ENCODE measurements at places on chromosomes 3 and 15.
A peak's percentile ranks its signal among the peaks of the same experiment; 100 is the strongest.

GRCh38 chr3:117355566-117355965 lies 646.0 kb downstream of the TUSC7 start:
- DNase-seq, result peak; percentile 12

DNA sequence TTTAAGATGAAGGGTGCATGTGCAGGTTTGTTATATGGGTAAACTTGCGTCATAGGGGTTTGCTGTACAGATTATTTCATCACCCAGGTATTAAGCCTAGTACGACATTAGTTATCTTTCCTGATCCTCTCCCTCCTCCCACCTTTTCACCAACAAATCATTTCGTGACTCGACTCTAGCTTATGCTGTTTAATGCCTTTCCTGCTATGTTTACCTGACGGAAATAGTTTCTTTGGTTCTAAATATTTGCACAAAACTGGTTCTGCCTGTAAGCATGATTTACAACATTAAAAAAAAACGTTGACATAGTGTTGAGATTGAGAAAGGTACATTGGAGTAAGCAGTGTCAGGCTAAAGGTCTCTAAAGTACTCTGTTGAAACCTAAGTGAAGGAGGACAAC lies 2.4 kb downstream of the GNL3 start:
- DNase-seq, result no peak

- no peak for DNase-seq
These were observed 81.1 kb downstream of the BTD start for GRCh38 chr3:15682561-15683185.

DNA sequence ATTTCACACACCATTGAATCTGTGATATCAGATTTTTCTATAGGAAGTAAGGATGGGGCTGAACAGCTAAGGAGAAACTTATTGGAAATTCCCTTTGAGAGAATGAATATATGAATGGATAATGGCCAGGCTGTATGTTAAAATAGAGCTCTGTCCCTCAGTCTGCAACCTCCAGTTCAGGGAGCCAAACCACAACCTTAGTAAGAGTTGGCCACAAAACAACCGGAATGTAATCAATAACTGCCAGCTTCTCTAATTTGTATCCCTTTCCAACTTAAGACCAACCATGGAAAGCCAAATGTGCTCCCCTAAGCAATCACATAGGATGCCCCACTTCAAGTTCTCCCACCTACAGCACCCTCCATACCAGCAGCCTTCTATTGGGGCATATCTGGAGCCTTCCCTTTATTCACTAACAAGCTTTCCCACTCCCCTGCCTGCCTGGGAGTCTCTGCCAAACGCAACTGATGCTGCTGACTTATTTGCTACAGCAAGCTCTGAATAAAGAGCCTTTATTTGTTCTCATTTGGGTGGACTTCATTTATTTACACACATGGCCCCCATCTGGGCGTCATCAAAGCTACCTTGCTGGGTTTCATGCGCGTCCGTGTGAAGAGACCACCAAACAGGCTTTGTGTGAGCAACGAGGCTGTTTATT lies 75.4 kb upstream of the LARS2 start:
- DNase-seq, result no peak

GRCh38 chr3:156725682-156726081 lies 51.3 kb downstream of the TIPARP start:
- DNase-seq, result no peak

- DNase-seq, result no peak
These were observed 433.7 kb upstream of the ONECUT1 start for GRCh38 chr15:53223815-53224214.

DNA sequence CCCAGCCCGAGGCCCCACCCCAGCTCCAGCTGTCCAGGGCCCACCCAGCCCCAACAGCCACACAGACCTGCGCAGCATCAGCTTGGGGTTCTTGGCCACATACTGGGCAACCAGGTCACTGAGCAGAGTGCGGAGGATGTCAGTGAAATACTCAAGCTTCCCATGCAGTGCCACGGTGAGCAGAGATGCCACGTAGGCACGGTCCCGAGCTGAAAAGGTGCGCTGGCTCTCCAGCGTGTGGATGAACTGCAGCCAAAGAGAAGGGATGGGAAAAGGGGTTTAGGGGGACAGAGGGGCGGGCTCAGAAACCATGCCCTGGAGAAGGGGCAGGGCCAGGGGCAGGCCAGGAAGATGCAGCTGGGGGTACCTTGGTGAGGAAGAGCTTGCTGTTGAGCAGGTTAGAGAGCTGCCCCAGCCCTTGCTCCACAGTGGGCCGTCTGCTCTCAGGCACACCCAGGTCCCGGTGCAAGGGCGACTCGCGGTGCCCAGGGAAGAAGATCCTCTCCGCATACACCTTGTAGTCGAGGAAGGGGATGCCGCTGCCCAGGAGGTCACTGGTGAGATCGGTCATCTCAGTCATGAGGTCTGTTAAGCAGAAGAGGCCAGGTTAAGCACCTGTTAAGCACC lies 17.4 kb downstream of the PLXNB1 start:
- DNase-seq, result no peak

DNA sequence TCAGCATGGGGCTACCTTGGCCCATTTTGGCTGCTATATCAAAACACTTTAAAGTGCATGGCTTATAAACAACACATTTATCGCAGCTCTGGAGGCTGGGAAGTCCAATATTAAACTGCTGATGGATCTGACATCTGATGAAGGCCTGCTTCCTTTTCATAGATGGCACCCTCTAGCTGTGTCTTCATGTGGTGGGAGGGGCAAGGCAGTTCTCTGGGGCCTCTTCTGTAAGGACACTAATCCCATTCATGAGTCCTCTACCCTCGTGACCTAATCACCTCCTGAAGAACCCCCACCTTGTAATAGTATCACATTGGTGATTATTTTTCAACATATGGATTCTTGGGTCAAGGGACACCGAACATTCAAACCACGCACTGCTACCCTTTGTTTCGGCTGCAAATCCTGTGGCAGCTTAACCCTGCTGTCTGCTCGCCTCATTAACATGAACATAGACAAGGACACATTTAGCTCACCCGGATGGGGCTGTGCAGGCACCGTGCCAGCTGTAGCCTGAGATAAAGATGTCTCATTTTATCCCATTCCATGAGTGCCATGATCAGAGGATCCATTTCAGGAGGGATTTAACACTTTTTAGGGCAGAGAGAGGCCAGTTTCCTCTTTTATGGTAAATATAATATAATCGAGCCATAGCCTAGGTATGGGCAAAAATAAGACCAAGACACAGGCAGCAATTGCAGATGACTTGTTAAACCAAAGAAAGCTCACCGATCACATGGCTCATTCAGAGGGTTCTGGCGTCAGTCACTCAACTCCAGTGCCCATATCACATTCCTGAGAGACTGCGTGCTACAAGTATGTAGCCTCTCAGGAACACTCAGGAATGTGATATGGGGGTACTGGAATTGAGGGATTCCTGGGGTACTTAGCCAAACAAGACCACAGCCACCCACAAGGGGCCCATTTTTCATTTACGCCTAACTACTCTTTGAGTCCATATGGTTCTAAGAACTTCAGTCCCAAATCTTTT lies 251.1 kb upstream of the ST8SIA2 start:
- DNase-seq, result no peak

- no peak for DNase-seq
These were observed 1.9 kb downstream of the SPINT1 start for GRCh38 chr15:40845511-40846284.

DNA sequence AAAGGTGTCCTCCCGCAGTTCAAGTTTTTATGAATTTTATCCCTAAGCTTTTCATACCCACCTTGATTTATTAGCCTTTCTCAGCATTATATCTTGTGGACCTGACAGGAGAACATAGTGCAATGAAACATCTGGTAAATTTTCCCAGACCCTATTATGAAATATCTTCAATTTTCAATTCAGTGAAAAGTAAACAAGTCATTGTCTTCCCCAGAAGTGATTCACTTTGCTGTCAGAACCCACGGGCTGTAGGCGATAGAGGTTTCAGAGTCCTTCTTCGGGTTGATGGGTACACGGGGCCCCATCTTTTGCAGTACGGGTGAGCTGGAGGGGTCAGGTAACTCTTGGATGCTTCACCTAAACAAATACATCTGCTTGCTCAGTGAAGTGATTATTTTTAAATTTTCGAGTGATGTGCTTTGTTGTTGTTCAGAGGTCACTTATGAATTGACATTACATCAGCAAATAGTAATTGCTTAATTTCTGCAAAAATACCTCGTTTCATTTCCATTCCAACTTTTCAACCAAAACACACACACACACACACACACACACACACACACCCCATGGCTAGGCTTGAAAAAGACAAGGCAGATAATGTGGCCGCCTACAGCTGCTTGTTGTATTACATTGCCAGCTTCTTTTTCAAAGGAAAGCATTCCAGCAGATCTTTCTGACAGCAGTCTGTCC lies 102.9 kb downstream of the SEMA6D start:
- no peak for DNase-seq

- no peak for DNase-seq
These were observed 45.3 kb downstream of the CAPN3 start for GRCh38 chr15:42404461-42405235.

GRCh38 chr3:180063783-180064182 lies 27.0 kb upstream of the PEX5L start:
- DNase-seq, result no peak

DNA sequence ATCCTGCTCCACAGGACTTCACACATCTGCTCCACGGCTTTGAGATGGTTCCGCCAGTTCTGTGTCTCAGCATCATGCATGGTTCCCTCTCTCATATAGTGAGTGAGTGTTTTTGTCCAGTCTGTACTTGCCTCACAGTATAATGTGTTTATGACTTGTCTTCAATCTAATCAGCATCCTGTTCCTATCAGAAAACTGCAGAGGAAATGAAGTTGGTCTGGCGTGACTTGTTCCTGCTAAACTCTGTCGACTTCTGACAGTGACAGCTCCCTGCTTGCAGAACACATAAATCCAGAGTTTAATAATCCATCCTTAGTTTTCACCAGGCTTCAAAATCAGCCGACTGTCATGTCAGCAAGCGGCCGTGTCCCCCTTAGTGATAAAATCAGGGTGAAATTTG lies 222.3 kb downstream of the SLCO3A1 start:
- no peak for DNase-seq

- DNase-seq, result no peak
These were observed 27.7 kb downstream of the ITGA11 start for GRCh38 chr15:68404056-68404798.

- DNase-seq, result no peak
These were observed 4.5 kb downstream of the DLEC1 start for GRCh38 chr3:38043486-38043885.

GRCh38 chr3:134754768-134755559 lies 40.1 kb upstream of the EPHB1 start:
- peak; percentile 28 for DNase-seq

DNA sequence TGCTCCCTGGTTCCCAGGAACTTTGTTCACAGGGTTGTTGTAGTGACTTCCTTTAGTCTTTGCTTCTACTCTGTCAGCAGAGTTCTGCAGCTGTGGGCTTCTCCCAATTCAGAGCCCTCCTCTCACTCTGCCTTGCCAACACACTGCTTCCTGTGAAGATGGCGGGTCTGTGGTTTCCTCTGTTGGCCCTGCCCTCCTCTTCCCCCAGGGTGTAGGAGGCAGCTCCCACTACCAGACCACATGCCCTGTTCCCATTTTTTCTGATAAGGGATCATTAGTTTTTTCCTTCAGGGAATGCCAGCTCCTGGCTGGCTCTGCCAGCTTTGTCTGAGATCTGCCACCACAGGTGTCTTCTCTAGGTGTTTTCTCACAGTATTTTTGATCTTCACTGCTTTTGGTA lies 12.7 kb downstream of the SPSB4 start:
- DNase-seq, result no peak

GRCh38 chr15:88450125-88450798 lies 16.9 kb downstream of the MRPL46 start:
- DNase-seq, result peak; percentile 42

DNA sequence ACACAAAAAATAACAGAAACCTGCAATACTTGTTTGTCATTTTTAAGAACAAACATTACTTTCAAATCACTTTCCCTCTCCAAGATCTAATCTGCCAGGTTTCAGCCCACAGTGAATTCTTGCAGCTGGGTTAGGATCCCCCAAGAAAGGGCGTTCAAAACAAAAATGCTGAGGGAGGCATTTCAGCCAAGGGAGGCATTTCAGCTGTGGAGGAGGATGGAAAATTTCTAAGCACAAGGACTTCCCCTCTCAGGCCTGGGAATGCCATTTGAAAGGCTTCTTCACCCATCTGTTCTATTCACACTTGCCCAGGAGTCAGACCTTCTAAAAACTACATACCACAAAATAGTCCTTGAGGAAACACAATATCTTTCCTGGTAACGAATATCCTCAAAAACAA lies 69.1 kb downstream of the P3H2 start:
- DNase-seq, result no peak

DNA sequence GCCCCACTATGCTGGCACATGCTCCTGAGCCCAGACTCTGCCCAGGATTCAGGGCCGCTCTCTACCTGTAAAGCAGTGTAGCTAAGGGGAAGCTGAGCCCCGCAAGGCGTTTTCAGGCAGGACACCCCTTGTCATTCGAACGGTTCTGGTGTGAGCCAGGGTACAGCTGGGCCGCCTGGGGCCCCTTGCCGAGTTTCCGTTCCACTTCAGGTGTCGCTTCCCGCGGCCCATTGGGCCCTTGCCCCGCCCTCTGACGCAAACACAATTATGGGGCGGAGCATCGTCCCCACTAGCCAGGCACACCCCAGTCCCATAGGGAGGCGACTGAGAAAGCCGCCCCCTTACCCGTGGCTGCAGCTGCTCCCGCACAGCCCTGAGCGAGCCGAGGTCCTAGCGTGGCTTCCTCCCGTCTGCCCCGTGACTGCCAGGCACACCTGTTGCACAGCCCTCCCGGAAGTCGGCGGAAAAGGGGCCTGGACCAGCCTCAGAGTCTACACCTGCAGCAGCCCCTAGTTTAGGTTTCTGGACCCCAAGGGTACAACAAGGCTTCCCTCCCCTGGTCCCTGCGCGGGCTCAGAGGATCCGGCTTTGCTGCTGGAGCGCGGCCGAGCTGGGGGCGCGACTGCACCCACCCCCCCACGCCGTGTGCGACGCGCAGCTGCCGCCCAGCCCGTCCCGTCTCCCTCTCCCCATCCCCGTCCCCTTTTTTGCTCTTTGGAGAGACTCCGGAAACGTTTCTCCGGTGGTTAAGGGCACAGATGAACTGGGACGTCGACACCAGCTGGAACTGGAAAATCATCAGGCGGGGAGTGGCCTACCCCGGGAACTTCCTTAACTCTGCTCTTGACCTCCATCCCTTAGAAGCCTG lies at the start of gene PLSCR2:
Gene PLSCR2 (minus strand): TSS at position 412 of the 868 bp plus-strand sequence. CDS start 9,657 bp downstream, outside the sequence.
- DNase-seq, result no peak

DNA sequence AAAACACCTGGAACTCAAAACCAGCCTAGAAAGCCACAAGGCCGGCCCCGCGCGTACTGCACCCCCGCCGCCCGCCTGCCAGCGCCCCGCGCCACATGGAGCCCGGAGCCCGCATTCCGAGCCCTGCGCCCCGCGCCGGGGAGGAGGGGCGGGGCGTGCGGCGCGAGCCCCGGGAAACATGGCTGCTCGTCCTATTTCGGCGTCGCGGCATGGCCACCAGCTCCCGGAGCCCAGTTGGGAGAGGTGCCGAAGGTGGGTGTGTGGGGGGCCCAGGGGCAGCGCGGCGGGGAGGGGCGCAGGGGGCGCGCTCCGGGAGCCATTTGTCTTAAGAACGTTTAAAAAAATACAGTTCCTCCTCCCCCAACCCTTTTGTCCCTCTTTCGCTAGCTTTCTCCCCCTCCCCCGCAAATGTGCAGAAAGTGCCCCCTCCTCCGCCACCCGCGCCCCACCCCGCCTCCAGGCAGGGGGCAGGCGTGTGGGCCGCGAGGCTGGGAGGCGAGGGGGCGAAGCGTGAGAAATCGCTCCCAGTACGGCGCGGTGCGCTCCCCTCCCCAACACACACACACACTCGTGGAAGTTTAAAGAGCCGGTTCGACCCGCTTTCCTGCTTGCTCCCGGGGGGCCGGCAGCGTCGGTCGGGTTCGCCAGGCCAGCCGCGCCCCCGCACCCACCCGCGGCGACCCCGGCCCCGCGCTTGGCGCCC lies 2.5 kb downstream of the ANP32A start:
- peak; percentile 53 for DNase-seq

- no peak for DNase-seq
These were observed 16.8 kb downstream of the IL17RB start for GRCh38 chr3:53863145-53863544.
